ENCODE measurements at places on chromosomes 5 and 9. TPM values are rescaled to one million over a fixed set of nuclear protein-coding genes. Genes with fewer than 3 reads are reported as not detected.

Gene MVB12B
- 19.5 TPM for total RNA-seq

GRCh38 chr9:112075009-112075378 lies 100.1 kb downstream of the SUSD1 start:
- no peak for DNase-seq
- peaks cover 25% of the 10 kb centered on the region for H3K4me1 ChIP-seq
- H3K27me3 ChIP-seq, result no peaks in the 10 kb centered on the region
- H3K4me3 ChIP-seq, result peak overlapping the region; percentile 31
- H3K36me3 ChIP-seq, result peaks cover 4% of the 10 kb centered on the region

DNA sequence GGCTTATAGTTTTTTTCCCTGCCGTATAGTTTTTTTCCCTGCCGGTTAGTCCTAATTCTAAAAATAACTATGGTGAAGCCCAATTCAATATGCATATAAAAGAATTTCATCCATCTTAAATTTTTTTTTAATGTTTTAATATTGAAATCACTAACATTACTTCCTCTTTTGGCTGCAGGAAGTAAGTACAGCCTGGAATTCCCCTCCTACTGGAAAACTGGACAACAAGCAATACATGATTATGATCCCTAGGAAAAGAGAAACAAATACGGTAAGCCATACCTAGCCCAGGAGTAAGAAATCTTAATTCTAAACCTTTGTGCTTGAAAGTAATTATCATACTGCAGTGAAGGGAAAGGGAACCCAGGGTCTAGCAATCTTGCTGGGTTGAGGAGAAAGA lies 119.0 kb downstream of the NR3C1 start:
- H3K4me1 ChIP-seq, result no peaks in the 10 kb centered on the region
- H3K4me3 ChIP-seq, result no peak overlapping the region
- peaks cover 25% of the 10 kb centered on the region for H3K36me3 ChIP-seq
- no peak for DNase-seq

DNA sequence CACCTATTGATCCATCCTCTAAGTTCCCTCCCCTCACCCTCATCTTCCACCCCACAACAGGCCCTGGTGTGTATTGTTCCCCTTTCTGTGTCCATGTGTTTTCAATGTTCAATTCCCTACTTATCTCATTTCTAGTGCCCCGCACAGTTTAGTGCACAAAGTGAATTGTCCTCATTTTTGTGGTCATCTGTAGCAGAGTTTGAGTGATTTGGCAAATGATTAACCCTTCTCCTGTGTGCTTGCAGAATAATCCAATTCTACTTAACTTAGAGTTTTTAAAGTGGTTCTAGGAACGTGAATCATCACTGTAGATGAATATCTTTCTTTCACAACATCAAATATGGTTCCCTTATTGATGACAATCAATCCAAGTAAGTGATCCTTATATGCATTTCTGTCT lies 6.3 kb upstream of the HAPLN1 start:
- H3K27ac ChIP-seq, result no peak overlapping the region
- no peaks in the 10 kb centered on the region for H3K27me3 ChIP-seq
- DNase-seq, result no peak
- peaks cover 15% of the 10 kb centered on the region for H3K4me1 ChIP-seq
- no peaks in the 10 kb centered on the region for H3K36me3 ChIP-seq

DNA sequence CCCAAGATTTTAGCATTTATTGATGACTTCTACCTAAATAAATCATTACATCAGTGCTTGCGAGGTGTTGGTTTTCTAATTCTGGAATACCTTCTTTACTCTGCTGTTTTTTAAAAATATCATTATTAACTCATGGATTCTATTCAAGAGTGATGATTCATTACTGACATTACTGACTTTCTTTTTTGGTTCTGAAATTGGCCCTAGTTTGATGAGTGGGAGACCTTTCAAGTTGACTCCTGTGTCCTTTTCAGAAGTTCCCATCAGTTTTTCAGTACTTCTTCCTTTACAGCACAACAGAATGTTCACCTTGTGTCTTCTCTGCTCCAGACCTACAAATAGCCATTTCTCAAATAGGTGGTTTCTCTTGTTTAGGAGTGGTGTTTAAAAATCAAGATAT lies 114.1 kb downstream of the PCSK5 start:
- H3K36me3 ChIP-seq, result no peaks in the 10 kb centered on the region
- DNase-seq, result no peak
- H3K27me3 ChIP-seq, result no peaks in the 10 kb centered on the region
- H3K27ac ChIP-seq, result no peak overlapping the region
- H3K4me1 ChIP-seq, result no peaks in the 10 kb centered on the region

Measured in SJCRH30 (cell line).